ENCODE measurements at places on chromosomes 6 and 20.
A peak's percentile ranks its signal among the peaks of the same experiment; 100 is the strongest.

GRCh38 chr20:20454850-20455627 is 87.1 kb downstream of the INSM1 start:
- DNase-seq: no peak

- DNase-seq: no peak
These were observed 437.4 kb upstream of the JAG1 start for GRCh38 chr20:11111191-11111590.

- no peak for DNase-seq
These were observed 1.4 kb downstream of the SLC35F1 start for GRCh38 chr6:117908246-117909068.

DNA sequence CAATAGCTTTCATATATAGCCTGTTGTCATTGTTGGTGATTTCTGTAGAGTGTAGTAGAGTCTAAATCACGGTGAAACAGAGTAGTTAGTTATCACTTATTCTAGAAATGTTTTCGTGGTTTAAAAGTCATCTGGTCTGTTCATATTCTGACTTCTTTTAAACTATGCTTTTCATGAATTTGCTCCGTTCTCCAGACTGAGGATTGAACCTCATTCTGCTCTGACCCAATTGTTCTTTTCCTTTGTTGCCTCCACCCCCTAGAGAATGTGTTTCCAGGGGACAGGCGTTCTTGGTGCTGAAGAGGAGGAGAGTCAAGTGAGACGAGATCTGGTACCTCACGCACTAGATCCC is 748 bp upstream of the ZNF292 start:
- no peak for DNase-seq

GRCh38 chr6:16305246-16305725 is 66.9 kb downstream of the GMPR start:
- no peak for DNase-seq

DNA sequence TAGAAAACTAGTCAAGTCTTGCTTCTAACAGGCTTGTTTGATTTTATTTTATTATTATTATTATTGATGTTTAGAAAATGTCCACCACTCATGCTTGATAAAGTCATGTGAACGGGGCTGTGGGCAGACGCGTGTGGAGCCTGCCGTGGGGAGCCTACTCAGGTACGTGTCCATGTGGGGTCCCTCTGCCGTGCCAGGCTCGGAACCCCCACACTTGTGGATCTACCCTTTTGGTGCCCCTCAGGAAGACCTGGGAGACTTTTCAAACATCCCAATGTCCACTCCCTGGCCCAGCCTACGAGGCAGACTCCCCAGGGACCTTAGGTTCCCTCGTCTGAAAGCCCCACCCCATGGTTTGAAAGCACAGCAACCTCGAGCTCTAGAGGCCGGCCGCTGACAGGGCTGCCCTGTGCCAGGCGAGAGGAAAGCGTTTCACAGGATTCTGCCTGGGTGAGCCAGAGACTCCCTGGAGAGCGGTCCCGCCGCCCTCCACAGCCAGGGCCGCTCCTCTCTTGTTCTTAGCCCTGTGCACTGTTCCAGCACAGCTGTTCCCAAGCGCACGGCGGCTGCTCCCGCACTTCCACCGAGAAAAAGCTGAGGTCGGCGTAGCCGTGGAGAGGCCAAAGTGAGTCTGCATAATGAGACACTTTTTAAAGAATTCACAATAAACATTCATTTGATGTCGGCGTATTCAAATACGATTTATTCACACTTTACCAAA is 249.7 kb downstream of the TTLL2 start:
- no peak for DNase-seq

DNA sequence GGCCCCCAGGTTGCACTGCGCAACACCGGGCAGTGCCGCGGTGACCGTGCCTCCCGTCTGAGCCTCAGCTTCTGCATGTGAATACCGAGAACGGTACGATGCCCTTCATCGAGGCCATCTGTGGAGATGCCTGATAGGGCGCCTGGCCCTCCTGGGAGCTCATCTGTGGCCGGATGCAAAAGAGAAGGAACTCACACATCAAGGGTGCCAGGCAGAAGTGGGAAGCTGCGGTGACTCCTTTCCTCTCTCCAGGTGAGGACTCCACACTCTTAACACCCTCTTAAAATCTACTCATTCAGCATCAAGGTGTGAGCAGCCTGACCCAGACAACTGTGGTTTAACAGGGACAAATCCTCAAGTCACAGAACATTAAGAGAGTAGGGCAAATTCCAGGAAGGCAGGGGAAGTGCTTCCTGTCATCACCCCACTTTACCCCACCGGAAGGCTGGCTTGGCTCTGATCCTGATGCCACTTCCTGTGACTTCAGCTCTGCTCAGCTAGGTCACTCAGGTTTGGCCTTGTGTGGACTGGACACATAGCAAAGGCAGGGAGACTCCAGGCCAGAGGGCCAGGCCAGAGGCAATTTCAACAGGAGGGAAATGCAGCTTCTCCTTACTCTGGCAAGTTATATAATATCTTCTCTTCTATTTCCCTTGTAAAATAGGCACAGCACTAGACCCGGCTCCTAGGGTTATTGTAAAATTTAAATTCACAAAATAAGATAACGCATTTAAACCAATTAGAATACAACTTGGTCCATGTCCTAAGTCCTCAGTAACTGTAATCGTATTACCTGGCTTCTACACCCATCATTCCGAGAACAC is 69.4 kb downstream of the CPNE5 start:
- DNase-seq: no peak

DNA sequence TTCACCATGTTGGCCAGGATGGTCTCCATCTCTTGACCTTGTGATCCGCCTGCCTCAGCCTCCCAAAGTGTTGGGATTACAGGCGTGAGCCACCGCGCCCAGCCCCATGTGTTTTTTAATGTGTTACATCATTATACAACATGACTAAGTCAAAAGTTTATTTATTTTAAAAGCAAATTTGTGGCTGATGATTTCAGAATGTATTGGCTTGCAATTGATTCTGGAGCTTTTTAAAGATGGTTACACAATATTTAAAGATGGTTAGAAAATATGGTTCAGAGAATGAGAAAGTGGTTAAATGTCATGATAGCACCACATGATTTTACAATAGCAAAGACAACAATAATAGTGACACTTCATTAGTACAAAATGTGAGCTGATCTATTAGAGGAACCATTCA is 80.5 kb downstream of the SASH1 start:
- no peak for DNase-seq

GRCh38 chr20:32779500-32780211 is 17.5 kb downstream of the DNMT3B start:
- DNase-seq: no peak

DNA sequence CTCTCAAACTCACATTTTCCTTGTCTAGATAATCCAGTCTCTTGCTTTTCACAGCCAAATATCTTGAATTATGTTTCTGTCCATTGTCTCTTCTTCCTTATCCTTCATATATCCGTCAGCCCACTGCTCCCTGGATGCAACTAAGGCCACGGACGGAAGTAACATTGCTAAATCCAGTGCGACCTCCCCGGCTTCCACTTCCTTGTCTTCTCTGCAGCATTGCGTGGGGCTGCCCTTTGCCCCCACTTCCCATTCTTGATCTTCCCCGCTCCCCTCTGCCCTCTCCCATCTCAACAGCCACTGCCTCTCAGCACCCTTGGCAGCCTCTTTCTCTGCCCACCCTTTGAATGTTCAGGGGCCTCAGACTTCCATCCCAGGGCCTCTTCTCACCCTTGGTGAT is 190.4 kb upstream of the UST start:
- no peak for DNase-seq

DNA sequence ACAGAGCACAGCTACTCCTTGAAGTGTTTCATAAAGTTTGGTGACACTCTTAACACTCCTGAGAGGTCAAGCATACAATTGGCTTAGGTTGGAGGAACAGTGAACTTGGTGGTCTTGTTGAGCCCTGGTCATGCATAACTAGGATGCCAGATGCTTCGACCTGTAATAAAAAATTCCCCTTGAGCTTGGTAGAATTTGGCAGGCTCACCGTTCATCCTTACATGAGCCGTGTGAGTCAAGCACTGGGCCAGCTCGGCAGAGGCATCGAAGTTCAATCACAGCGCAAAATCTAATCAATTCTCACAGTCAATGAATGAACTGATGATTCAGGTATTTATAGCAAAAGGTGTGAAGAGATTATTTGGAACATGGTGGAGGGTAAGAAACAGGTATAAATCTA is 33.7 kb downstream of the CYP24A1 start:
- DNase-seq: no peak

DNA sequence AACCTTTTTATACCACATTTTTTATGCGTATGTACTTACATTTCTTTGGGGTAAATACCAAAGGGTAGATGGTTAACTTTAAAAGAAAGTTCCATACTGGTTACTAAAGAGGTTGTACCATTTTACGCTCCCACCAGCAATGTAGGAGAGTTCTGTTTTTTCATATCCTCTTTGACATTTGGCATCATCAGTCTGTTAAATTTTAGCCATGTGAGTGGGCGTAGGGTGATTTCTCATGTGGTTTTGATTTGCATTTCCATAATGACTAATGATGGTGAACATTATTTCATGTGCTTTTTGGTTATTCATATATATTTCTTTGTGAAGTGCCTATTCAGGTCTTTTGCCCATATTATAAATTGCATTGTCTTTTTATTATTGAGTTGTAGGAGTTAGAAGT is 194.2 kb downstream of the PRL start:
- no peak for DNase-seq

DNA sequence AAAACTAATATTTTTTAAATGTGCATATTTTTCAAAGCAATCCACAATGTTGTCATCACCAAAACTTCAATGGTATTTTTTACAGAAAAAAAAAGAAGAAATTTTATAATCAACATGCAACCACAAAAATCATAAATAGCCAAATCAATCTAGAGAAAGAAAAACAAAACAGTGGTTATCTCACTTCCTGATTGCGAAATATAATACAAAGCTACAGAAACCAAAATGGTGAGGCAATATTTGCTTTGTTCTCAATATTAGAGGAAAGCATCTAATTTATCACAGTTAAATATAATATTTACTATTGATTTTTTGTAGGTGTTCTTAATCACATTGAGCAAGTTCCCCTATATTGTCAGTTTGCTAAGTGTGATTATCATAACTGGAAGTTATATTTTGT is 720.7 kb upstream of the ADGRB3 start:
- no peak for DNase-seq

GRCh38 chr6:112362812-112363570 is 15.9 kb downstream of the RFPL4B start:
- DNase-seq: no peak

GRCh38 chr6:73116330-73116729 is 109.0 kb downstream of the KHDC1L start:
- DNase-seq: no peak

GRCh38 chr6:109793792-109794191 is 102.7 kb downstream of the FIG4 start:
- no peak for DNase-seq

GRCh38 chr6:93412452-93412851 is 6.9 kb downstream of the EPHA7 start:
- no peak for DNase-seq

DNA sequence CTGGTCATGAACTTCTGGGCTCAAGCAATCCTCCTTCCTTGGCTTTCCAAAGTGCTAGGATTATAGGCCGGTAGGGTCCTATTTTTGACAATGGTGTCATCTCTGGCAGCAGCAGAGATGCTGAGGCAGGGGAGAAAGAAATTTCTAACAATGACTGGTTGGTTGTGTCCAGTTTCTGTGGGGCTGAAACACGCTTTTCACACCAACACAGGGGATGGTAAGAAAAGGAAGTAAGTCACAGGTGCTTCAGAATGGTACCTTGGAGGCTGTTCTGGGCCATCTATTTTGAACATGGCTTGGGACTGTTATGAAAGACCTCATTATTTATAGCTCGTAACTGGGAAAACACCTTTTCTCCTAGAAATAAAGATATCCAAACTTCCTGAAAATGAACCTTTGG is 72.6 kb downstream of the GJA10 start:
- no peak for DNase-seq

GRCh38 chr6:28648878-28649375 is 123.2 kb downstream of the GPX5 start:
- DNase-seq: no peak

DNA sequence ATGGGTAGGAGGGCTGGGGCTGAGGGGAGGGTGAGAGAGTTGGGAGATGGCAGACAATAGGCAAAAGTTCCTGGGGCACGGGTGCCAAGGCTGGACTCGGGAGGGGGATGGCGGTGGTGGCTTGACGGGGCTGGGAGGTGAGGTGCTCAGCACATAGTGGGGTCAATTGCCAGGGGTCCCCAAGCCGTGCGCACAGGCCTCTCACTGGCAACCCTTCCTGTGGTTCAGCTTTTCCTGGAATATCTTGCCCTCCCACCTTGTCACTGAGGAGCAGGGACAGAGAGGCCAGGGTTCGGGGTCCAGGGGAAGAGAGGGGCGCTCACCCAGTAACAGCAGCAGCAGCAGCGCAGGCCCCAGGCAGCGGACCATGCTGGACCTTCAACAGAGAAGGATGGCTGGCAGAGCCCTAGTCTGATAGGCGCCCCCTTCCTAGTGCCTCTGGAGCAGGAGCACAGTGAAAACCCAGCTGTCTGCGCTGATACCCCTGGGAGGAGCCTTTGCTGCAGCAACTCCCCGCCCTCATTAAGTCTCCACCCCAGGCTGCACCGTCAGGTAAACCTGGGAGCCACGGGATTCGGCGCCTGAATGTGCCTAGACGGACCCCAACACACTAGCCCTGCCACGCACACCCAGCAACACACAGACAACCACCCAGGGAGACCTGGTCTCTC is at the start of gene GFRA4:
Gene GFRA4 (minus strand): TSS at position 369 of the 671 bp plus-strand sequence. CDS start 0 bp downstream, at position 369.
- DNase-seq: no peak

DNA sequence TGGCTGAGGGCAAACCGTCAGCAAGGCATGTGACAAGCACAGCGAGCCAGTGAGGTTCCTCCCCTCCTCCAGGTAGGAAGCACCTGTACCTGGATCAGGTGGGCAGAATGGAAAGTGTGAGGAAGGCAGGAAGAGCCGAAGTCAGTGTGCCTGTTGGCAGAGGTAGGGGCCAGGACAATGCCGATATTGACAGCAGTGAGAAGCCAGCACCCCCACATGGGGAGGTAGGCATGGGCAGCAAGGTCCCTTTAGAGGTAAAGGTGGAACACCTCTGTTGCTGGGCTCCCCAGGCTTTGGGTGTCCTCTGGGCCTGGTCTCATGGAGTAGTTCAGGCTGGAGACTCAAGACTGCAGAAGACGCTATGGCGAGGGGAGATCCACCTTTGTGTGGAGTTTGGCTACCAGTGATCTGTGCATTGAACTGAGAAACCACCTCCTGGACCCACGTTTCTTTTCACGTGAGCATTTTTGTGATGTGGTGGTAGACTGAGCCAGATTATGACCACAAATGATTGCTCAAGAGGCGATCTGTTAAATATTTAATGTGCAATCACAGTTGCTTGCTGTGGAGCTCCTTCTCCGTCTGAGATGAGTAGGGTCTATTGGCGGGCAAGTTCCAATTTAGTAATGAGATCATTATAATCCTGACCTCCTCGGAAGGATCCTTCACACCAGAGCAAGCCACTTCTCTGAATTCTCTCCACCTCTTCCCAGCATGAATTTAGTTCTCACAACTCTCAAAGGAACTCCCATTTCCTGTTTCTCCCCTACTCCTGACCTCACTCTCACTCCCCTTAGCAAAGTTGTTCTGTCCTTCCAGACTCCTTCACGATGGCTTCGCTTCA is 174.8 kb downstream of the CDH26 start:
- no peak for DNase-seq

GRCh38 chr20:25057234-25058050 is 497 bp downstream of the ACSS1 start:
- DNase-seq: peak; percentile 76

Measured in MM.1S (cell line).